Renal cortical epithelial cell (primary cell): ENCODE measurements at places on chromosomes 6 and 20. TPM values are rescaled to one million over a fixed set of nuclear protein-coding genes. Genes with fewer than 3 reads are reported as not detected.

- no peak for DNase-seq
These were observed 8.5 kb downstream of the NRN1 start for GRCh38 chr6:5998236-5998635.

DNA sequence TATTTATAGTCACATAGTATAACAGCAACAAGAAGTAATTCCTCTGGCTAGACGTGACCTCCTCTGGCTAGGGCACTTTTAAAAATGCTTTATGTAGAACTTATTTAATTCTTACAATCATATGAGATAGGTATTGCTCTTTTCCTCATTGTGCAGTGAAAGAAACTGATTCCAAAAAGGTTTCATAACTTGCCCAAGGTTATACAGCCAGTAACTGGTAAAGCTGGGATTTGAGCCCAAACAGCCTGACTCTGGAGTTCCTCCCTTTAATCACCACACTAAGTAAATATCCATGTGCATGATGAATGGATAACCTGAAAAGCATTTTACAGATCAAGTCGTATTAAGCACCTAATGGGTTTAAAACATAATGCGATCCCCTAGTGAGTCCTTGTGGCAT lies 214.6 kb downstream of the PRL start:
- peak; percentile 56 for DNase-seq

DNA sequence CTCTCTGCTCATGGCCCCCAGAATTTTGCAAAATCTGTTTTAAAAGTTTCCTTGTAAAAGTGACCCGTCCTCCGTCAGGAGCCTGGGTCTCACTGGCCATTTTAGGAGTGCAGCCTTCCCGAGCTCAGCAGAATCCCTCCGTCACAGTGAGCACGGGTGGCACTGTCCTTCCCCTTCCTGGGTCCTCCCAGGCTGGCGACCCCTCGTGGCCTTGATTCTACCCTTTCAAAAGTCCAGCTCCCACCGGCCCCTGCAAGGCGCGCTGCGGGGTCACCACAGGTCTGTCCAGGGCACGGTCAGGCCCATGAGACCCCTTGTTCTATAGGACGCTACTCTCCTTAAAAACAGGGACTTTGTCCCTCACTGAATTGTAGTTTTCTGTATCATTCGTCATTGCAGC lies 112.7 kb downstream of the PSMB1 start:
- no peak for DNase-seq

DNA sequence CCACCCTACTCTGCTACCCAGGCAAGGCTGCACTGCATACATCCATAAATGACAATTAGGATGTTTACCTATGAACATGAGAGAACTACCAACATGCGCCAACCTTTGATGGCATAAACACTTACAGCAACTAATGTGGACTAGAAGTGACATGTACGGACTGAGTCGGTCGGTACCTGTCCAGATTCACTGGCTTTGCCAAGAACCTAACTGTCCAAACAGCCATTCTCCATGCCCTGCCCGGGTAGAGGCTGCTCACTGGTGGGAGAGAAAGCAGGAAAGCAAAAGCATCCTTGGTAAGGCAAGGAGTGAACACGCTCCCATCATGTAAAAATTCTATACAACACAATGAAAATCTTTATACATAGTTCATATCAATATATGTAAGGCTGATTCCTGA lies 30.0 kb downstream of the SYNDIG1 start:
- DNase-seq, result no peak

DNA sequence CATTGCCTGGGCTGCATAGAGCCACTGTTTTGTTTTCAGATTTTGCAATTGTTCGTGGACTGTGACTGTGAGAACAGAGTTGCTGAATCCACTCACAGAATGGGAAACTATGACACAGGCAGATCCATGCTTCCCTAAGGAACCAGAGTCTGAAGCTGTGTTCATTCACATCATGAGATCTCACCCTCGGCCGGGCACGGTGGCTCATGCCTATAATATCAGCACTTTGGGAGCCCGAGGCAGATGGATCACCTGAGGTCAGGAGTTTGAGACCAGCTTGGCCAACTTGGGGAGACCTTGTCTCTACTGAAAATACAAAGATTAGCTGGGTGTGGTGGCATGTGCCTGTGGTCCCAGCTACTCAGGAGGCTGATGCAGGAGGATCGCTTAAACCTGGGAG lies 139.2 kb upstream of the SALL4 start:
- no peak for DNase-seq

- DNase-seq, result peak; percentile 22
These were observed 210.2 kb downstream of the TMEM200A start for GRCh38 chr6:130575971-130576370.

PI16 gene
- total RNA-seq, result not detected in 2 replicates

- no peak for DNase-seq
These were observed 207.4 kb downstream of the MYLK4 start for GRCh38 chr6:2543321-2543720.

DNA sequence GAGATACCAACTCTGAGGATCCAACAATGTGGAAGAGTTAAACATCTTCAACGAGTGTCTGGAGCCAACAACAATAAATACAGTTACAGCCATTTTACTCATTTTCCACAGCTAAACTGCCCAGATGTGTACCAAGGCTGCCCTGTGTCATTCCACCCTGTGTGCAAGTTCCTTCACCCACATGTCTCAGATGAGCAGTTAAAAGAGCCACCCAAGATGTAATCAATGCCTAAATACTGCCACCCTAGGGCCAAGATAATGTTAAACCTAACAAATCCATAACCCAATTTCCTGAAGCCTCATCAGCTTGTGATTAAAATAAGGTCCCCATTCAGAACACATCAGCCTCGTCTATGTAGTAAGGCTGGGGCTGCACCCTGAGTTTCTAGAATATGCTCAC lies 59.9 kb downstream of the GMDS start:
- no peak for DNase-seq

GRCh38 chr6:168908166-168908565 lies 345.5 kb downstream of the THBS2 start:
- no peak for DNase-seq

HLA-DOA gene
- 0.55 and 1.6 TPM in 2 replicates for total RNA-seq
